ENCODE measurements at places on chromosomes 7 and 10.
A peak's percentile ranks its signal among the peaks of the same experiment; 100 is the strongest.

- no peak for DNase-seq
Measured at GRCh38 chr10:133568287-133568614, 2.9 kb upstream of the SYCE1 start.

DNA sequence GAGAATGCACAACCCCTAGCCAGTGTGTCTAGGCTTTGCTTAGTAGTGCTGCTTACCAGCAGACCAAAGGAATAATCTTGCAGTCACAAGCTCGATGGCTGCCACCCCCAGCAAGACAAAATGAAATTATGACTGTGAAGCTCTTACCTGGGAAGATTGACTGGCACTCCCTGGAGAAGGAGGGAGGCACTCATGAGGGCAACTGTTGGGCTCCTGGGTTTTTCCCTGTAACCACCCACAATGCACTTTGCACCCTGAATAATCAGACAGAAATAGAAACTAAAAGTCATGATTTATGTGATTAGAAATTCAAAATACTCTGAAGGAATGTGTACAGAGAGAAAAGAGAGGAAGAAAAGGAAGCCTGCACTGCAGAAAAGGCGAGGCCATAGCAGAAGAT lies 144.3 kb upstream of the DGKB start:
- DNase-seq: no peak

DNA sequence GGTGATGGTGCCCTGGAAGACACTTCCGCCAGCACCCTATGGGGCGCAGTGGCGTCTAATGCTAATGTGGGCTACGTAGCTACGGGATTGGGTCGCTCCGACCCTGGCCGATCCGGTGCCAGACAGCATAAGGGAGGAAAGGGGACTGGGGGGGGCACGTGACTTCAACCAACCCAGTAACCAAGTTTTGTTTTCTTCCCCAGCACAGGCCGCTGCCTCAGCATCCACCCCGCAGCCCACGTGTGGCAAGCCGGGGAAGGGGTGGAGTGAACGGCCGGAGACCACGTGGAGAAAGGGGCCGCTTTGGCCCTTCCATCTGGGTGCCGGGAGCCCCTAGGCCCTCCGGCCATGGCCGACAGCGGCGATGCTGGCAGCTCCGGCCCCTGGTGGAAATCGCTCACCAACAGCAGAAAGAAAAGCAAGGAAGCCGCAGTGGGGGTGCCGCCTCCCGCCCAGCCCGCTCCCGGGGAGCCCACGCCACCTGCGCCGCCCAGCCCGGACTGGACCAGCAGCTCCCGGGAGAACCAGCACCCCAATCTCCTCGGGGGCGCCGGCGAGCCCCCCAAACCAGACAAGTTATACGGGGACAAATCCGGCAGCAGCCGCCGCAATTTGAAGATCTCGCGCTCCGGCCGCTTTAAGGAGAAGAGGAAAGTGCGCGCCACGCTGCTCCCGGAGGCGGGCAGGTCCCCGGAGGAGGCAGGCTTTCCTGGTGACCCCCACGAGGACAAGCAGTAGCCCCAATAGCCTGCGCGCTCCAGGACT lies 2.5 kb downstream of the PRR15 start:
- no peak for DNase-seq

DNA sequence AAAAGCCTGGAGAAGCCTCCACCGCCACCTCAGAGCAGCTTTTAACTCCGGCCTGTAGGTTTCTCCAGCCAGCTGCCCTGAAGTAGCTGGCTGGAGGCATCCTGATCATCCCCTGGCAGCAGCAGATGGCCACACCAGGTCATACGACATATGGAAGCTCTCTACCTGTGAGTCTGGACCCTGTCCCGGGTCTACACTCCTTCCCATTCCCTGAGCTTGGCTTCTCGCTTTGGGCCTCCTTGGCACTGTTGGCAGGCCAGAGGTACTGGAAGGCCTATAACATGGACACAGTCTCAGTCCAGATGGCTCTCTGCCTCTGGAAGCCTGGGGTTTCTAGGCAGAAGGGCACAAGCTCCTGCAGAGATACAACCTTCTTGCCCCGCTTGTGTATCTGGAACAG lies 43.5 kb upstream of the TRIM8 start:
- DNase-seq: no peak

DNA sequence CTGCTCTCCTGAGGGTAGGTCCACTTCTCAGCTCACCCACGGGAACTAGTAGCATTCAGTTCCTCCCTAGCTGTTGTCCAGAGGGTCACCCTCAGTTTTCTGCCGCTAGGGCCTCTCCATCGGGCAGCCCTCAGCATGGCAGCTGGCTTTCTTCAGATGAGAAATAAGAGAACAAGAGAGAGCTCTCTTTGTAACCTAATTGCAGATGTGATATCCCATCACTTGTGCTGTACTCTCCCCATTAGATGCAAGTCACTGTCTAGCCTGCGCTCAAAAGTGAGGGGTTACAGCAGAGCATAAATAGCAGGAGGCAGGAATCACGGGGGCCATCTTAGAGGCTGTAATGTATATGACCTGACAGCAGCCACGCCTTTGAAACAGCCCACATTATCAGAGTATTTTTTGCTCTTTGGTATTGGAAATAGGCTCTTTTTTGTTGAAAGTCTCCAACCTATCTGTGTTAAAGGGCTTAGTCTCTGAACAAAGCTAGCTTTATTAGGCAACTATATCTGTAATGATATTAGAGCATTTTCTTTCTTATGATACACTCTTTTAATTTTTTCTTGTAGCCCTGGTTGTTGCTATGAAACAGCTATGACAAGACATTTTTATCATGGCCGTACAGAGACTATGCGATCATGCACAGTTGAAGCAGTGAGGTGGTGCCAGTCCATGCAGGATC lies 45.7 kb downstream of the CROT start:
- no peak for DNase-seq

DNA sequence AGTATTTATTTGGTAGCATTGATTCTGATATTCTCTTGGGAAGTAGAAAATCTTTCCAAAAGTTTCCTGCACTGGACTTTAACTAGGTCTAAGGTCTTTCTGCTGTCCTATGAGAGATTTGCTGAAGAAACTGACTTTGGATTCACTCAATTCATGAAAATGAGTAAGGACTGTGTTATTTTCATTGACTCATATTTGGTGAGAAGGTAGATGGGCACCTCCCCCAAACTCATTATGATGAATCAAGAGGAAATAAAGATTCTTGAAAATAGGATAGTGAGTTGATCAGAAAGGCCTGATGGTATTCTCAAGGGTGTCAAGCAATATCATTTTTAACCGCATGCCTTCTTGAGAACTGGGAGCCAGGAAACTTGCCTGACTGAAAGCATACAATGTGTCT lies 110.3 kb downstream of the RNF133 start:
- no peak for DNase-seq

- DNase-seq: no peak
Measured at GRCh38 chr10:93850031-93851015, 43.5 kb upstream of the SLC35G1 start.

- DNase-seq: no peak
Measured at GRCh38 chr10:85447690-85448089, 918.9 kb downstream of the GRID1 start.

GRCh38 chr10:106387063-106387462 lies 777.4 kb downstream of the SORCS1 start:
- no peak for DNase-seq

DNA sequence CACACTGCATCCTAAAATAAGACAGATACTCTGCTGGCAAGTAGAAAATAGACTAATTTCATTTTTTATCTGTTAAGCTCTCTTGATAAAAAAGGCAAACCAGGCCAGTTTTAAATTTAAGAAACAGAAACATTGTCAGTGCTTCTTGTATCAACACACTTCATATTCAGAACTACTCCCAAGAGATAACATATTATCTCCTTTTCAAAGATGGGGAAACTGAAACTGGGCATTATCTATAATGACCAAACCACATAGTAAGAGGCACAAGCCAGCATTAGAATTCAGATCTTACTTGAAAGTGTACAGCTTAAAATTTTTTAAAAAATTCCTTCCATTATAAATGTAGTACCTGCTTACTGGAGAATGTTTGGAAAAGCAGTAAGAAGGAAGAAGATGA lies 14.7 kb downstream of the SRI start:
- no peak for DNase-seq

- no peak for DNase-seq
Measured at GRCh38 chr10:30505543-30506298, 71.7 kb downstream of the MAP3K8 start.

DNA sequence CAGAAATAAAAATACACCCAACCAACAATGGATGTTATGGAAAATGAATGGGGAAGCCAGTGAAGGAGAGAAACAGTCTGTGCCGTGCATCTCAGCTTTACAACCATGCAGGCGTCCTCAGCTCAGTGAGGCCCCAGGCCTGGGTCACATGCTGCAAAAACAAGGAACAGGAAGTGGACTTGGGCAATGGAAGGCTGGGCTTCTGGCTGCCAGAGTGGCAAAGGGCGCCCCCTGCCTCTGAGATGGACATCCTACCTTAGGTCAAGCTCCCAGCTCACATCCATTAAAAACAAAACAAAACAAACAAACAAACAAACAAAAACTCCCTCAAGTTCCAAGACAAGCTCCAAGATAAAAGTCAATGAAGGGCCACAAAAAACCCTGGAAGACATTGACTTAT lies 54.7 kb upstream of the AFAP1L2 start:
- DNase-seq: no peak

DNA sequence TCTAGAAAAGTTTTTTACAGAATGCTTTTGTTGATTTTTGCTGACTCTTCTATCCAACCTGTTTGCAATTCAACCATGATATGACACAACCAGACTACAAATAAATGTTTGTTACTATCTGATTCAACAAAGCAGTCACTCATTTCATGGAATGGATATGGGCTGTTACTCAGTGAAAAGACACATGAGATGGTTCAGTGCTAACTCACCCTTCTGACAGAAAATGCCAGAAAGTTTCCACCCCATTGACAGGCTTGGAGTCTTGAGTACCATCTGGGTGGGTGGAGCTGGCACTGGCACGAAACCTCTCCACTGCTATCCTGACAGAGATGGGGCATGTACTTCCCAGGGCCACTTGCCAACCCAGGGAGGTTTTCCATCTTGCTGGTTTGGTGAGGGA lies 39.5 kb downstream of the RBM28 start:
- DNase-seq: peak; percentile 76

DNA sequence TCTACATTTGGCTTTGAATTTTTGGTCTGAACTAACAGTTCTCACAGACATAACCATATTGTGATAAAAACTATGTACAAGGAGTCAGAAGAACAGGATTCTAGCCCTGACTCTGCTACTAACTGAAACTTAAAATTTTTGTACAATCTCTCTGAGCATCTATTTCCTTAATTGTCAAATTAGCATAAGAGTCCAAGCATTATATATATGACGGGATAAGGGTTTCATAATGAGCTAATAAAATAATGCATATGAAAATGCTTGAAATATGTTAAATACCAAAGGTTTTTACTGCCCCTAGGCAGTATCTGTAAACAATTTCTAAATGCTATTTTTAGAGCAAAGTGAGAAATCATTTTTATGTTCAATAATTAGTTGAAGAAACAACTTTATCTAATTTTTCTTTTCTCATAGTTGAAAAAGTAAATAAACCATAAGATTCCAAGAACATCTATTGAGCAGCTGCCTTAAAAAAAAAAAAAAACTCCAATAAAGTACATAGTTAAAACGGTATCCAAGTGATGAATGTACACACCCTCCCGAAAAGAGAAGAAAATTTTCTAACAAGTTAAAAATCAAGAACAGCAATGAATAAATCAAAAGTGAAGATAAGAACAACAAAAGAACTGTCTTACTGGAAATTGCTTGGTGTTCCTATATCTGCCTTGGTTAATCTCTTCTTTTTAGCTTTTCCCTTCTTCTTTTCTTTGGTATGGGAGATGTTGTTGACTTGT lies 40.4 kb downstream of the LMOD2 start:
- DNase-seq: no peak

GRCh38 chr7:91408388-91409154 lies 144.3 kb downstream of the FZD1 start:
- DNase-seq: no peak

DNA sequence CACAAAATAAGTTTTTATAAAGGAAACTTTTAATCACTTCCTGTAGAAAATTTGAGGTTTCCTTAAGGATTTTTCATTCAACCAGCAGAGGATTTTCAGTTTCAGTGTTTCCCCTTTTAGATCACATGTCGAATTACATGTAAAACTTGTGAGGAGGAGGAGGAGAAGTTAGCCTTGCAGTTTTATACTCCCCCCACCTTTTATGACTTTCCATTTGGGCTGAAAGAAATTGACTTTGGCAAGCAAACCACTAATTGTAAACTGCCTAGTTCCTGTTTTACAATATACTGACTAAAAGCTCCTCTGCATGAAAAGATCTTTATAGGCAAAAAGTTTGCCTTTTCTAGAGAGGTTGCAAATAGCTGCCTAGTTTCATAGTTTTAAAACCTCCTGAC lies 3.0 kb downstream of the BAMBI start:
- DNase-seq: no peak

DNA sequence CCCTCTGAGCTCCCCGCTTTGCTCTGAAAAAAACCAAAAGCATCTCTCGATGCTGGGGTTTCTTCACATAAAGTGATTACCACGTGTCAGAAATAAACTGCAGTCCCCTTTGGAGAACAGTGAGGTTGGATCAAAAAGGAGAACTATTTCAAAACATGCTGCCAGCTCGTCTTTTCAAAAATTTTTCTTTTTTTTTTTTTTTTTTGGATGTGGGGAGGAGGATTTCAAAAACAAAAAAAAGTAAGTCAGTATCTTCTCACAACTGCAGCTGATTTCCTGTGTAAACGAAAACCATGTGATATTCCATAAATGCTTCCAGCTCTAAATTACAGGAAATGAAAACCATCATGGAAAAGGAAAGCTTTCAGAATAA lies 155.0 kb upstream of the LYZL2 start:
- DNase-seq: no peak

- no peak for DNase-seq
Measured at GRCh38 chr7:84232646-84233045, 38.1 kb upstream of the SEMA3A start.

DNA sequence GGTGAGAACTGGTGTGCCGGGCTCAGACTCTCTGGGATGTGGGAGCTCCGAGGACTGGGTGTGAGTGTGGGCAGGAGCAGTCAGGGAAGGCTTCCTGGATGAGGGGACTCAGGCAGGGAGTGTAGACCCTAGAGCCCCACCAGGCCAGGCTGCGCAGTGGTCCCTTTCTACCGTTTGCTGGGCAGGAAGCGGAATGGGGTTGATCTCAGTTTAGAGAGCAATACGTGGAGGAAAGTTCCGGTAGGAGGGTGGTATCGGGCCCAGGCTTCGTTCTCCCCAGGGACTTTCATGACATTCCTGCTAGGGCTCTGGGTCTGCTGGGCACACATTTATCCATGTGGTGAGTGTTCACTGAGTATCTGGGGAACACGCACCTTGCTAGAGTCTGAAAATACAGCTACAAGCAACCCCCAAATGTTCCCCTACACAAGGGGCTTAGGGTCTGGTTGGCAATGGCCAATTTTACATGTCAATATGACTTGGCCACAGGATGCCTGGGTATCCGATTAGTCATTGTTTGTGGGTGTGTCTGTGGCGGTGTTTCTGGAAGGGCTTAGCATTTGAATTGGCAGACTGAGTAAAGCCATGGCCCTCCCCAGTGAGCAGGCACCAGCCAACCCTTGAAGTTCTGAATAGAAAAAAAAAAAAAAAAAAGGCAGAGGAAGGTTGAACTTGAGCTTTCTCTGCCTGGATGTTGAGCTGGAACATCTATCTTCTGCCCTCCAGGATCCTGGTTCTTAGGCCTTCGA lies 20.8 kb downstream of the GHRHR start:
- DNase-seq: peak; percentile 92
